ENCODE measurements at places on chromosomes 1 and 21.

- DNase-seq, result no peak
Observed at GRCh38 chr1:223319398-223319797, 44.6 kb downstream of the SUSD4 start.

GRCh38 chr1:20787840-20788795 is 1.0 kb upstream of the HP1BP3 start:
- no peak for DNase-seq

DNA sequence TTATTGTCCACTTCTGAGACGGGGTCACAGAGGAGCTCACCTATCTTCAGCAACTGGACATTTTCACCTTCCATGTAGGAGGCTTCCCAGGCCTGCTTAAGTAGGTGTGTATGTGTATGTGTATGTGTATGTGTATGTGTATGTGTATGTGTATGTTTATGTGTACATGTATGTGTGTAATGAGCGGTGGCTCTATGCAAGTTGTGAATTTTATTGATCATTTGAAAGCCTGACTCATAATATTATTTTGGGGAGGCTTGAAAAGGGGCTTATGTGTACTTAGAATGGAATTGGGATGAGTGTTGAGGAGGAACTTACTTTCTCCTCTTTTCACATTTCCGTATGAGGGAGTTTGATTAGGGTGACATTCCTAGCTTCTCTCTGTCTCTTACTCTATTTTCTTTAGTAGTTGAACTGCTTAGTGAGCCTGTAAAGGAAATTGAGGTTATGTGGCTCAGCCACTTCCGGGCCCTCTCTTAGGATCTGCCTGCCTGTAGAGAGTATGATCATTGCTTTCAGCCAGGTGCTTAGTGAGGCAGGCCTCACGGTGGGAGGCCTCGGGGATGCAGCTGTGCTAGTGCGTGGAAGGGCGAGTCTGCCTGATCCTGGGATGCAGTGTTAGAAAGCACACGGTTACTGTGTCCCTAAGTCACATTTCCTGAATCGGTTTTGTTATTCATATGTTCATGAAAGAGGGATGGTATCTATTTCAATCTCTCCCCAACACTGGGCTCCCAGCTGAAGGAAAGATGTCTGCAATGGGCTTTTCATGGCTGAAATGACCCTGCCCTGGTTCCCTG is 61.0 kb downstream of the IER5 start:
- peak; percentile 59 for DNase-seq

- DNase-seq, result no peak
Observed at GRCh38 chr1:32742199-32742947, 39.8 kb upstream of the SYNC start.

- no peak for DNase-seq
Observed at GRCh38 chr1:185376840-185377635, 60.0 kb upstream of the IVNS1ABP start.

Data from GM10248 (cell line).